ENCODE measurements at places on chromosomes 16 and 17.

DNA sequence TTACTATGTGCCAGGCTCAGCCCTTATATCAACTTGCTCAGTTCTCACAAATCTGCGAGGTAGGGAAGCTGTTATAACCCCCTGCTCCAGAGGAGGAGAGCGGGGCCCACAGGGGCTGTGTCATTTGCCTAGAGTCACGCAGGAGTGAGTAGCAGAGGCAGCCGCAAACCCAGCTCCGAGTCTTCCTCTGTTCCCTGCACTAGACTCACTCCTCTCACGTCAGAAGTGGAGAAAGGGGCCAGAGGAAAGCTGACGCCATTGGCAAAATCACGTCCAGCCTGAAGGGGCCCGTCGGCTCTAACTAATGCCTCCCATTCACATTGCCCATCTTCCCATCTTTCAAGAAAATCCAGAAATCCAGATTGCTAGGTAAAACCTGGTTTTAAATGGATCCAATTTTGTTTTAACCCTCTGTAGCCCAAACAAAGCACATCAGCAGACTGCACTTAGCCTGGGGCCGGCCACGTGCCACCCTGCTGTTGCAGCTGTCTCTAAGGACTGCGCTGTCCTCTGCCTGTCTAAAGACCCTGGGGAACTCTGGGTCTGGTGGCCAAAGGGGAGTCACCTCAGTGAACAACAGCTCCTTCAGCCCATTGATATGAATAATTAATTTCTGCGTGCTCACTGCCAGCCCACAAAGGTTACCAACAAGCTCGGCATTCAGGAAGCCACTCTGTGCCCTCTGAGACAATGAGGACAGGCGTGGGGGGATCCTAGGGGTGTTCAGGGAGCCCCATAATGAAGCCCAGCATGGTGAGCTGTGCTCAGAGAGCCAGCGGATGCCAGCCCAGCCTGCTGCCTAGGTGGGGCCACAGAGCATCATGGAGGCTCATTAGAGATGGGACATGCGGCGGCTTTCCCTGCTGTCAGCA is 36.7 kb upstream of the ABR start:
- peaks cover 21% of the 10 kb centered on the region for H3K27me3 ChIP-seq
- no peak for DNase-seq
- H3K4me3 ChIP-seq = no peak overlapping the region

GRCh38 chr16:8859913-8860881 is 8.6 kb downstream of the CARHSP1 start:
- DNase-seq = peak; percentile 83
- no peak overlapping the region for H3K4me3 ChIP-seq
- peaks cover 31% of the 10 kb centered on the region for H3K4me1 ChIP-seq
- H3K27me3 ChIP-seq = no peaks in the 10 kb centered on the region
- peaks cover 35% of the 10 kb centered on the region for H3K36me3 ChIP-seq

GRCh38 chr17:70320673-70321345 is 151.5 kb downstream of the KCNJ2 start:
- no peaks in the 10 kb centered on the region for H3K36me3 ChIP-seq
- H3K4me1 ChIP-seq = no peaks in the 10 kb centered on the region
- H3K27ac ChIP-seq = no peak overlapping the region

- no peaks in the 10 kb centered on the region for H3K36me3 ChIP-seq
- peak overlapping the region; percentile 96 for H3K27ac ChIP-seq
- H3K4me1 ChIP-seq = peaks cover 45% of the 10 kb centered on the region
- DNase-seq = peak; percentile 86
- H3K4me3 ChIP-seq = peak overlapping the region; percentile 90
- no peaks in the 10 kb centered on the region for H3K27me3 ChIP-seq
Observed at GRCh38 chr17:7835814-7836595, 2.0 kb downstream of the KDM6B start.

DNA sequence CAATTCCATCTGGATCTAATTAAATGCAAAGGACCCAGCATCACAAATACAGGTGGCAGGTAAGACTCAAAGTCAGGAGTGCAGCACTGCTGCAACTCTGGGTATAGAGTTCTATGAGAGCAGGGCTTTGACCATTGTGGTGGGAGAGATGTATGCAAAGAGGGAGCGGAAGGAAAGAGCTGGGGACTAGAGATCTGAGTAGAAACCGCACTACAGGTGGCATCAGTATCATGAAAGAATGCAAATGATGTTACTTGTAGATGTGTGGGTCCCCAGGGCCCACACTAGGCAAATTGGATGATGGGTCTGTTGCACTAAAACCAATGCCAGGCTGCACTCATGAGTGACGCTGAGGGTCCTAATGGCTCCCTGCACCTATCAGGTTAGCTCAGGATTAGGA is 287.1 kb upstream of the ASIC2 start:
- DNase-seq = no peak
- H3K27me3 ChIP-seq = no peaks in the 10 kb centered on the region
- H3K4me1 ChIP-seq = no peaks in the 10 kb centered on the region
- H3K27ac ChIP-seq = no peak overlapping the region

DNA sequence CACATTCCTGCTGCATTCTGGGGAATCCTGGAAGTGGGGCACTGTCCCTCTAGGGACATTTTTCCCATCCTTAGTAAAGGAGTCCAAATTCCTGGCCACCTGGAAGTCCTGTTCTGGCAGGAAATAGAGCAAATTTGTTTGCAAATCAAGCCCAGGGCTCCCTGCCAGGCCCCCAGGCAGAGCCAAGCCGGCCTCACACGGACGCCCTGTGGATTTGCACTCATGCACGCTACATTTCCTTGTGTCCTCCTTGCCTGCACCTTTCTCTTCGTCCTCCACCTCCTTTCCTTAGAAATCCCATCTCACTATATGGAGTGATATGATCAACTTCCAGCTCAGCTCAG is 7.0 kb upstream of the CALB2 start:
- no peaks in the 10 kb centered on the region for H3K4me1 ChIP-seq
- H3K4me3 ChIP-seq = no peak overlapping the region

GRCh38 chr17:64247836-64248235 is 15.2 kb downstream of the TEX2 start:
- no peaks in the 10 kb centered on the region for H3K36me3 ChIP-seq
- H3K4me1 ChIP-seq = peaks cover 14% of the 10 kb centered on the region
- H3K27ac ChIP-seq = no peak overlapping the region
- no peaks in the 10 kb centered on the region for H3K27me3 ChIP-seq
- no peak for DNase-seq

- H3K27me3 ChIP-seq = peaks cover 78% of the 10 kb centered on the region
- DNase-seq = no peak
- no peak overlapping the region for H3K27ac ChIP-seq
- peaks cover 8% of the 10 kb centered on the region for H3K4me1 ChIP-seq
Observed at GRCh38 chr16:58464047-58464915, 35.7 kb upstream of the NDRG4 start.

DNA sequence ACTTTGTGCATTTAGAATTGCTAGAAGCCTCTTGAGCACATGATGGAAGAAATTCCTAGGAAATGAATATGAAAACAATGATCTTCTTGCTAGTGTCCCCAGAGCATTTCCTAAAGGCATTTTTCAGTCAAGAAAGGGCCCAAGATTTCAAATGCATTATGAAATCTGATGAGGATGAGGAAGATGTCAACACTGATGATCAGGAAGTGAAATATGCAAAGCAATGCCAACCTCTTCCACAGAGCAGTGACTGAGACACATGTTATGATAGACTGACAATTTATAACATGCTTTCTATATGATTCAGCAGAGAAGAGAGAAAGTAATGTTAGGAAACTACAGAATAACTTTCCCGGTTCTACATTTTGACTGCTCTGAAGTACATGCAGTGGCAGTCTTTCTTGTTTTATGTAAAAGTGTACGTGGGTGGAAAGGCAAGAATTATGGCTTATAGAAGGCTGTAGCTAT is 859.1 kb upstream of the GOT2 start:
- H3K4me3 ChIP-seq = no peak overlapping the region
- no peaks in the 10 kb centered on the region for H3K4me1 ChIP-seq
- H3K36me3 ChIP-seq = no peaks in the 10 kb centered on the region
- no peaks in the 10 kb centered on the region for H3K27me3 ChIP-seq
- DNase-seq = no peak

- peaks cover 13% of the 10 kb centered on the region for H3K4me1 ChIP-seq
- no peaks in the 10 kb centered on the region for H3K27me3 ChIP-seq
- no peak overlapping the region for H3K4me3 ChIP-seq
- peak overlapping the region; percentile 26 for H3K27ac ChIP-seq
- no peak for DNase-seq
- peaks cover 34% of the 10 kb centered on the region for H3K36me3 ChIP-seq
Observed at GRCh38 chr17:2074919-2075318, 20.0 kb downstream of the HIC1 start.

DNA sequence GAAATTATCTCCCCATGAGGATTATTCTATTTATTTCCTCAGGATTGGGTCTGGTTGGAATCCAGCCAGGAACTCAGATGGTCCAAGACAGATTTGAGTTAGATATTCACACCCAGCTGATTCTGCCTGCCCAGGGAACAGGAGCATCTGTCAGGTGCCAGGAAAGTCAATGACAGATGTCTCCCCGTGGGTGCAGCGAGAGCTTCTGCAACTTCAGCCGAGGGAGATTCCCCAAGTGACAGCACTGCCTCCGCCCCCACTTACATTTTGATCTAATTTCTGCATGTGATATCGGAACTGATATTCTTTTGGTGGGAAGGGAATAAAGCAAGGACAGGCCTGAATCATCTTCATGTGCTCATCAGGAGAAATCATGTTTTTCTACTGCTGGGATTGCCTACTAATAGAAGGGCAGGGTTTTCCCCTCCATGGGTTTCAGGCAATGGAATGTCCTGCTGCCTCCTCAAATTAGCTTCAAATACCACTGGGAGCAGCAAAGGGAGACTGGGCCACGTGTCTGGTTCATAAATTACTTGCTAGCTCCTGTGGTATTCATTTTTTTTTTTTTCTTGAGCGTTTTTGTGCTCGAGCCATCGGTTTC is 15.7 kb upstream of the DHX8 start:
- peaks cover 12% of the 10 kb centered on the region for H3K4me1 ChIP-seq
- H3K36me3 ChIP-seq = no peaks in the 10 kb centered on the region
- H3K4me3 ChIP-seq = no peak overlapping the region
- no peak overlapping the region for H3K27ac ChIP-seq
- H3K27me3 ChIP-seq = no peaks in the 10 kb centered on the region

- DNase-seq = no peak
- H3K4me1 ChIP-seq = no peaks in the 10 kb centered on the region
- H3K4me3 ChIP-seq = no peak overlapping the region
- no peaks in the 10 kb centered on the region for H3K27me3 ChIP-seq
- no peaks in the 10 kb centered on the region for H3K36me3 ChIP-seq
Observed at GRCh38 chr16:11602321-11602720, 15.6 kb upstream of the LITAF start.

- no peaks in the 10 kb centered on the region for H3K4me1 ChIP-seq
- no peak overlapping the region for H3K27ac ChIP-seq
- H3K36me3 ChIP-seq = no peaks in the 10 kb centered on the region
- no peak for DNase-seq
- no peaks in the 10 kb centered on the region for H3K27me3 ChIP-seq
Observed at GRCh38 chr17:76480632-76481031, 13.2 kb downstream of the AANAT start.

DNA sequence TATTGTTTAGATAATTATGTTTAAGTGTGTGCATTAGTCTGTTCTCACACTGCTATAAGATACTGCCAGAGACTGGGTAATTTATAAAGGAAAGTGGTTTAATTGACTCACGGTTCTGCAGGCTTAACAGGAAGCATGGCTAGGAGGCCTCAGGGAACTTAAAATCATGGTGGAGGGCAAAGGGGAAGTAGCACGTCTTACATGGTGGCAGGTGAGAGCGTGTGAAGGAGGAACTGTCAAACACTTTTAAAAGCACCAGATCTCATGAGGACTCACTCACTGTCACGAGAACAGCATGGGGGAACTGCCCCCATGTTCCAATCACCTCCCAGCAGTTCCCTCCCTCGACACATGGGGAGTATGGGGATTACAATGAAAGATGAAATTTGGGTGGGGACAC is 203.5 kb upstream of the GOT2 start:
- no peak overlapping the region for H3K4me3 ChIP-seq
- no peaks in the 10 kb centered on the region for H3K27me3 ChIP-seq
- H3K4me1 ChIP-seq = no peaks in the 10 kb centered on the region
- DNase-seq = no peak

DNA sequence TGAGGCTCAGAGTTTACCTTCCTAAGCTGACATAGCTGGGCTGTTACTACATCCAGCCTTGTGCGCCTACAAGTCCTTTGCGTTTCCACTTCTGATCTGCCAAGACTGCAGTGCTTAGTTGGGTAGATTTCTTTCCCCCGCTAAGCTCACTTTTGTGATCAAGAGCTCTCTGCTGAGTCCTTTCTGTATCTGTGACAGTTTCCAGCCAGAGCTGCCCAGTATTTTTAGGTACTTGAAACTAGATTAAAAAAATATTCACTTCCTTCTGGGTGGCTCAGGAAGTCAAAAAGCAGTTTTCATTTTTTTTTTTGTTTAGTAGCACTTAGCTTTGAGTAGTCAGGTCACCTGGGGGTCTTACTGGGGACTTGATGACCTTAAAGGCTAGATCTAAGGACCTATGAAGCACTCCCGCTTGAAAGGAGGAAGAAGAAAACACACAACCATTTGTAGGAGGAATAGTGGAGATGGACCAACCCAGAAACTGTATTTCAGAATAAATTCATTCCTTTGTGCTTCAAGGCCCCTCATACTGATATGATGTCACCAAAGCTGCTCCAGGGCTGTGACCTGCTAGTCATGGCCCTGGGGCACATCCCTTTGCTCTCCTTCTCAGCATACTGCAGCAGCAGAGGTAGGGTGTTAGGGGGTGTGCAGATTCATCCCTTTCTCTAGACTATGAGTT is 75.6 kb upstream of the HNF1B start:
- H3K27me3 ChIP-seq = peaks cover 4% of the 10 kb centered on the region
- H3K36me3 ChIP-seq = no peaks in the 10 kb centered on the region
- no peak overlapping the region for H3K4me3 ChIP-seq
- no peaks in the 10 kb centered on the region for H3K4me1 ChIP-seq

- H3K36me3 ChIP-seq = no peaks in the 10 kb centered on the region
- H3K27ac ChIP-seq = no peak overlapping the region
- H3K4me3 ChIP-seq = no peak overlapping the region
- no peaks in the 10 kb centered on the region for H3K27me3 ChIP-seq
- H3K4me1 ChIP-seq = no peaks in the 10 kb centered on the region
Observed at GRCh38 chr17:6365200-6365943, 69.5 kb downstream of the AIPL1 start.

DNA sequence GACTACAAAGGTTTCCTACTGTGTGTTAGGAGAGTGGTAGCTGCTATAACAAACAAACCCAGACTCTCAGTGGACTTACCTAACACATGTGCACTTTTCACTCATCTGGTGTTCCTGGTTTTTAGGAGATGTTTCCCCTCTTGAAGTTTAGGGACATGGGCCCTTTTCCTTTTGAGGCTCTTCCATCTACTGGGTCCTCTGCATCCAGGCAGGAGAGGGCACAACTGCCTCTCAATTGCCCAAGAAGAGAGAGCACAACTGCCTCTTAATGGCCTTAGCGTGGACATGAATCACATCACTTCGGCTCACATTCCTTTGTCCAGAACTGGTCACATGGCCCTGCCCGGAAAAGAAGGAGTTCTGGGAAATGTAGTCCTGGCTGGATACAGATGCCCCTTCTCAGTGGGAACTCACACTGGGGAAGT is 9.8 kb upstream of the TNRC6C start:
- H3K27ac ChIP-seq = no peak overlapping the region
- no peak overlapping the region for H3K4me3 ChIP-seq
- no peaks in the 10 kb centered on the region for H3K27me3 ChIP-seq
- H3K36me3 ChIP-seq = no peaks in the 10 kb centered on the region

GRCh38 chr16:20004931-20005330 is 68.8 kb downstream of the GPR139 start:
- no peak overlapping the region for H3K4me3 ChIP-seq
- no peaks in the 10 kb centered on the region for H3K36me3 ChIP-seq
- no peaks in the 10 kb centered on the region for H3K4me1 ChIP-seq
- H3K27ac ChIP-seq = no peak overlapping the region
- no peak for DNase-seq

GRCh38 chr17:2034806-2035540 is 5.0 kb downstream of the DPH1 start:
- peaks cover 22% of the 10 kb centered on the region for H3K36me3 ChIP-seq
- DNase-seq = no peak
- H3K27me3 ChIP-seq = no peaks in the 10 kb centered on the region
- no peak overlapping the region for H3K27ac ChIP-seq
- peaks cover 17% of the 10 kb centered on the region for H3K4me1 ChIP-seq
